GM18507 (cell line): ENCODE measurements at places on chromosomes 7 and 10.

DNA sequence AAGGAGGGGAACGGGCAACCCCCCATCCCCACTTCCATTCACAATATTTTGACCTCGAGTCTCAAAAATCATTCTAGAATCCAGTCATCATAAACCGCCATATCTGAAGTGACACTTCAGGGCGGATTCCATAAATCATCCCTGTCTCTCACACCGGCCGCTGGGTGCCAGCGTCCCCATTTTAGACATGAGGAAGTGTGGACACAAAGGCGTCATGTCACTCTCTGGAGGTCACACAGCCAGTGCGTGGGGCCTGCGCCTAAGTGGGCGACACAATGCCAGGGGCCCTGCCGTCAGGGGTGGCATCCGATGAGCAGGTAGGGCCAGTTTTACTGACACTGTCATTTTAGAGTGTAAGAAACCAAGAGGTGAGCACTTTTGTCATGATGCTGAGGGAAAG, 19.5 kb downstream of the KCNH2 start:
- no peak for DNase-seq

DNA sequence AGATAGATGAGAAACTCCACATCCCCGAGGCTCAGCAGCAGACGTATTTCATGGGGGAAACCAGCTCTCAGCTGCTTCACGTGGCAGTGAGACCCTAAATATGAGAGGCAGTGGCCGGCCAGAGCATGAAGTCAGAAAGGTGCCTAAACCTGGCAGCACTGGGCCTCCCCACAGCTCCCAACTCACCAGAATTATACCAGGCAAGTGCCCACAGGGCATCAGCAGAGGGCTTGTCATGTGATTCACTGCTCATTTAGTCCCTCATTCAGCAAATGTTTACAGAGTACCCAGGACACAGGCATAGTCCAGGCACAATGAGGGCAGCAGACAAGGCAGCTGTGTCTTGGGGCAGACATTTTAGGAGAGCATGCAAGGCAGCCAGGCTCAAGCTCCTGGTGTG, 212.6 kb downstream of the PTPRN2 start:
- no peak for DNase-seq

- no peak for DNase-seq
These were observed 20.9 kb downstream of the CD36 start for GRCh38 chr7:80659120-80660055.

DNA sequence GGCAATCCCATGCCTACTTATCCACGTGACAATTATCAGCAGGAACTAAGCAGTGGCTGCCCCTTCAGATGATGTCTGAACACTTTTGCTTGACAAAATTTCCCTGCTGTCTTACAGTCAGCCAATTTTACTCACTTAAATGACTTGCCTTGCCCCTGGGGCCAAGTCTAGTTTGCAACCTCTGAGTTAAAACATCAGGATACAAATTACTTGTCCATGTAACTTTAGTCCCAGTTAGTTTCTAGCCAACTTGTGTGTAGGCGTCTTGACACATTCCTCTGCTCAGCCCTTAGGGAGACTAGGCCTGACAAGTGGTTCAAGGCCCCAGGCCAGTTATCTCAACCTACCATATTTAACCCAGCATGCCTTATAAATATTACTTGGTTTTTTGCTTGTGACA, 11.6 kb upstream of the TYSND1 start:
- DNase-seq: no peak

- DNase-seq: no peak
These were observed 1.6 kb downstream of the CHST15 start for GRCh38 chr10:124091646-124092249.

GRCh38 chr7:5510426-5511045, 86.9 kb upstream of the TNRC18 start:
- DNase-seq: no peak

DNA sequence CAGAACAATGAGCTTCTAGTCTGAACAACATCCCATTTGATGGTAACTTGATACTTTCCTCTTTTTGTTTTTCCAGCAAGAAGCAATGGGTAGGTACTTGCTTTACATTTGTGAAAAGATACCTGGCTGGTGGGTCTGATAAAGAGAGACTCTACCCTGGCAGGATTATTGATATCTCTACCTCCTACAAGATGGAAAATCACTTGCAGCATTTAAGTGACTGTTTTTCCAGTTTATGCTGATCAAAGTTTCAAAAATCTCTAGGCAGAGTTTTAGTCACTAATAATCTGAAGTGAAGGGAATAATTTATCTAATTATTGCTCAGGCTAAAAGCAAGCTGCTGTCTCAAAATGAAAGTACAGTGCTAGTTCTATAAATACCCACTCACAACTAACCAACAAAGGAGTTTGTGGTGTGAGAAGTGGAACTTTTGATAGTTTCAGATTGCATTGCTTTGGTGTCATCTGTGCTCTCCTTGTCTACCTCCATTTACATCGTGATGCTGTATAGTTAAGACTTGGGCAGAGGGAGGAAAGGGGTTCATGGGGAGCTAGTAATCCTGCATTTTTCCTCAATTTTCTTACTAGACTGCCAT, 86.0 kb upstream of the ANKRD1 start:
- DNase-seq: peak; percentile 40

DNA sequence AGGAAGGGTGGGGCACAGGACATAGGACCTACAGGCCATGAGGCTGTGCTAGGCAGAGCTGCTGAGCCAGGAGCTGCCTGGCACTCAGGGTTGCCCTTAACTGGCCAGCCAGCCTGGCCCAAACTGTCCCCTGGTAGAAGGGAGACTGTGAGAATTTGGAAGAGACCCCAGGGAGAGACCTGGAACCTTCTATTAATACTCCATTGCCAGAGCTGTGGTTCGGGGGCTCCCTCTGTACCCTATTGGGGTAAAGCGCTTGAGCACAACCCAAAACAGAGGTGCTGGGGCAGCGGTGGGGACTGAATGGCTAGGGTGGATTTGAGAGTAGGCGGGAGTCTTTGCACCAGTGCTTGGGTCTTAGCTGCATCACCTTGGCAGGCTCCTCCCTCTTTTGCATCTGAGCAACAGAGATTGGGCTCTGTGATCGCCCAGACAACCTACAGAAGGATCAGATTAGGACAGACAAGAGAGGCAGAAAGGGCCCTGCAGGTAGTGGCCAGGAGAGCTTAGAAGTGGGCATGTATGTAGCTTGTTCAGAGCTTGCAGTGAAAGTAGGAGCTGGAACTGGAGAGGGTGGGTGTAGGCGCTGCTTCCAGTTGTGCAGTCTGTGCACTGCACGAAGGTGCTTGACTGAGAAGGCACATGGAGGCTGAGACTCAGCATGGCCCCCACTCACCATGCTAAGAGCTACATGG, 53.3 kb downstream of the ADCYAP1R1 start:
- DNase-seq: no peak

DNA sequence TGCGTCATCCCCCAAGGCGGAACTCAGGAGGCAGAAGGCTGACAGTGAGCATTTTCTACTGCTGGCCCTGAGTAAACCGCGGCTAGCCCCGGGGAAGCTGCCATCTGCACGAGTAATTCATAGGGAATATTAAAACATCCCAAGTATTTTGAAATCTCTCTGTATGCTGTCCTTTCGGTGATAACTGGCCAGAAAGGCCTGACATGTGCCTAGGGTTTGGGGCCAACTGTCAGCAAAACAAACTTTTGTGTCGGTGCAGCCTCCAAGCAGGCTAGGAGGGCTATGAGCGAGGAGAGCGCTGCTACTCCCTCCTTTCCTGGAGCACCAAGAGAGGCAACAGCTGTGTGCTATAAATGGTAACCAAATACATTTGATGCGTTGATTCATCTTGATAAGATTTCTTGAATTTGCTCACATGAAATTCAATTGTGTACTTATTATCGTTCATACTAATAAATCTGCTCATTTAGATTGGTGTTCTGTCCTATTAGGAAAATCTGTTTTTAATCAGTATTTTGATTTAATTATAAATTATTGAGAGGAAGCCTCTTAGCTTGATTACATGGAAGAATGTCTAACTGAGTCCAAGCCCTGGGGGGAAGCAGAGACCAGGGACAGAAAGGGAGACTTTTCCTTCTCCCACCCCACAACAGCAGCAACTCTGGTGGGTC, 124.4 kb upstream of the NPS start:
- DNase-seq: no peak

DNA sequence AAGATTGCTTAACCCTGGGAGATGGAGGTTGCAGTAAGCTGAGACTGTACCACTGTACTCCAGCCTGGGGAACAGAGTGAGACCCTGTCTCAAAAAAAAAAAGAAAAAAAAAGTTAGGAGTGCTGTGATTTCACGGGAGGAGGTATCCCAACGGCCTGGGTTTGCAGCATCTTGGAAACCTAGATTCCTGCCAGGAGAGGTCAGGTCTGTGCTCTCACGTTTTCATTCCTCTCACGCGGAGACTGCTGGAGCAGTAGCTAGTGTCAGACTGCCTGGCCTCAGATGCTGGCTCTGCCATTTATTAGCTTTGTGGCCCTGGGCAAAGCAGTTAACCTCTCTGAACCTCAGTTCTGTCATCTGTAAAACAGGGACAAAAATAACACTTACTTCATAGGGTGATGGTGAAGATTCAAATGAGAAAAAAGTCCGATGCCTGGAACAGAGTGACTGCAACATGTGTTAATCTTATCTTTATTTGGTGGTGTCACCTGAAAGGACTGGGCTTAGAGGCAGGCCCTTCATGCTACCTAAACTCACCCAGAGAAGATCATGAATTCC, 94.9 kb downstream of the GAD2 start:
- DNase-seq: no peak

GRCh38 chr7:117082647-117083046, 129.3 kb downstream of the ST7 start:
- DNase-seq: no peak

- no peak for DNase-seq
These were observed 7.6 kb upstream of the CD36 start for GRCh38 chr7:80630608-80631405.

DNA sequence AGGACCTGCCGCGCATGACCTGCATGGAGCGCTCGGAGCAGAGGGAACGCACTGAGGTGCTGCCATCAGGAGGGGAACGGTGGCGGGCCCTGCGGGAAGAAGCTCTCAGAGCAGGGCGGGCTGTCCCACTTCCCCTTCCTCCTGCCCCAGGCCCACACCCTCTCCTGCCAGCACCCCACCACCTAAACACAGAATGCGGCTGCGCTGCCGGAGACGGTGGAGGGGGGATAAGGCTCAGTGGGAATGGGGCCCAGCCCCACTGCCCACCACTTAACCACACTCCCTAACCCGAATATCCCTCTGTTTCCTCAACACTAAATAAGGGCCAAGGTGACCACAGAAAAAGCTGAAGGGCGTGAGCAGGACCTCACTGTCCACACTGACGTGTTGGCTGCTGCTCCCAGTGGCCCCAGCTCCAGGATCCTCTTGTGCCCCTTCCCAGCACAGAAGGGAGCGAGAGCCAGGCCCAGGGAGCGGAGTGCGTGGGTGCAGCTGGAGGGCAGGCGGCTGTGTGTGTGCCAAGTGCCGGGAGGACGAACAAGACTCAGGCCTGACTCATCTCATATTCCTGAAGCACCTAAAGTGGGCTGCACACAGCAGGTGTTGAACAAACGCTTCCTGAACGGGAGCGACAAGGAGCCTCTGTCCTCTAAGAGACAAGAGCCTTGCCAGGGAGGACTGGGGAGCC, 116.8 kb downstream of the MAD1L1 start:
- no peak for DNase-seq

- peak; percentile 64 for DNase-seq
These were observed 64.5 kb upstream of the SYPL1 start for GRCh38 chr7:106176414-106177299.

DNA sequence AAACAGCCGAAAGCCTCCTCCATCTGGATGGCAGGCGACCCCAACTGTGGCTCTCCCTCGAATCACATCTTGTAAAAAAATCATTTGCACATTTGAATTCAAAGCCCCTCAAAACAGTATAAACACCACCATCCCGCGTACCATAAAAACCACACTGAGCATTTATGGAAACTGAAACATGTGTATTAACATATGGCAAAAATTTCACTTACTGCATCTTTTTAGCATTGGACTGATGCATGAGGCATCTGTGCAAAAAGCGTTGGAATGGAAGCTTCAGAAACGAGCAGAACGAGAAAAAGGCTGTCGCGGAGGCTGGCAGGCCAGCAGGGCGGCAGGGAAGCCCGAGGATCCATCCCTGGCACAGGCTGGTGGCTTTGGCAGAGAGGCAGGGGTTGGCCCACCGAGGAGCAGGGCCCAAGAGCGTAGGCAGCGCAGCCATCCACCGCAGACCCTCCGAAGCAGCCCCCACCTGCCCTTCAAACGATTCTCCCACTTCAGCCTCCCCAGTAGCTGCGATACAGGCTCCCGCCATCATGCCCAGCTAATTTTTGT, 39.3 kb upstream of the CUX1 start:
- no peak for DNase-seq

DNA sequence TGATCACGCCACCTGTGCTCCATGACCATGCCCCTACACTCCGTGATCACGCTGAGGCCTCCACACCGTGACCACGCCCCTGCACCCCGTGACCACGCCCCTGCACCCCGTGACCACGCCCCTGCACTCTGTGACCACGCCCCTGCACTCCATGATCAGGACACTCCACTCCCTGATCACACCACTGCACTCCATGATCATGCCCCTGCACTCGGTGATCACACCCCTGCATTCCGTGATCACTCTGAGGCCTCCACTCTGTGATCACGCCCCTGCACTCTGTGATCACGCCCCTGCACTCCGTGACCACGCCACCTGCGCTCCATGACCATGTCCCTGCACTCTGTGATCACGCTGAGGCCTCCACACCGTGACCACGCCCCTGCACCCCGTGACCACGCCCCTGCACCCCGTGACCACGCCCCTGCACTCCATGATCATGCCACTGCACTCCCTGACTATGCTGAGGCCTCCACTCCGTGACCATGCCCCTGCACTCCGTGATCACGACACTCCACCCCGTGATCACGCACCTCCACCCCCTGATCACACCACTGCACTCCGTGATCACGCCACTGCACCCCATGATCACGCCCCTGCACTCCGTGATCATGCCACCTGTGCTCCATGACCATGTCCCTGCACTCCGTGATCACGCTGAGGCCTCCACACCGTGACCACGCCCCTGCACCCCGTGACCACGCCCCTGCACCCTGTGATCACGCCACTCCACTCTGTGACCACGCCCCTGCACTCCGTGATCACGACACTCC, 27.7 kb downstream of the STK32C start:
- no peak for DNase-seq

- no peak for DNase-seq
These were observed 159.8 kb downstream of the WDR37 start for GRCh38 chr10:1215862-1216573.

- DNase-seq: no peak
These were observed 94.0 kb downstream of the SLC37A3 start for GRCh38 chr7:140304191-140304799.

GRCh38 chr7:47285860-47286491, 295.9 kb downstream of the TNS3 start:
- no peak for DNase-seq

DNA sequence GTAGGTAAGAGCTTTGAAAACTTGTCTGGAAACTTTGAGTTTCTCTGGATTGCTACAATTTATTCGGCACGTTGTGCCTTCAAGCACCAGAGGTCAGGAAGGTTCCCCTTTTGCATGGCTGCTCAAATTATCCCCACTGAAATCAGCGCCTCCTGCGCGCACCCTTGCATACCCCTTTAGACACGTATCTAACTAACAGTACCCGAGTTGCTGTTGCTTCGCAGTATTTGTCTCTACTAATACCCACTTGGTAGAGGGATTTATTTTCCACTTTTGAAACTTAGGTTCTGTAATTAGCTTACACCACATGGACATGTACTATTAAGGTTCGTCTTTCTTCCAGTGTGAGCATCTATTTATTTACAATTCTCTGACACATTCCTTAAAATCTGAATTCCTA, 1.6 kb downstream of the MEOX2 start:
- no peak for DNase-seq

GRCh38 chr7:98703916-98704315, 86.8 kb downstream of the NPTX2 start:
- DNase-seq: no peak
